T-helper 17 cell (primary cell): ENCODE measurements at places on chromosomes 5 and 9. TPM values are rescaled to one million over a fixed set of nuclear protein-coding genes. Genes with fewer than 3 reads are reported as not detected.

Gene FBLL1
- total RNA-seq = not detected

Gene SPOCK1
- total RNA-seq = not detected

Gene PRELID1
- total RNA-seq = 55.8 TPM

Gene INSYN2B
- not detected for total RNA-seq

Gene PCDHB11
- not detected for total RNA-seq

Gene GKAP1
- total RNA-seq = 5.9 TPM

Gene LIX1
- total RNA-seq = not detected

Gene LHX3
- total RNA-seq = 0.18 TPM

Gene HMMR
- total RNA-seq = 0.45 TPM

Gene ADAMTS16
- not detected for total RNA-seq

Gene PCDHGA6
- 0.40 TPM for total RNA-seq

Gene MPDZ
- not detected for total RNA-seq

Gene ANKRD34B
- not detected for total RNA-seq

Gene FOXD4L5
- total RNA-seq = 0.13 TPM

Gene RECK
- total RNA-seq = 6.4 TPM

Gene SHROOM1
- 0.20 TPM for total RNA-seq

Gene CCDC152
- 2.1 TPM for total RNA-seq

Gene IGFBPL1
- not detected for total RNA-seq

Gene SLC25A48
- not detected for total RNA-seq

Gene CDH9
- total RNA-seq = not detected

Gene TXNDC15
- total RNA-seq = 36.5 TPM

Gene SPINK1
- not detected for total RNA-seq

Gene CTXN3
- not detected for total RNA-seq

Gene SLC31A2
- 12.8 TPM for total RNA-seq
